Tibial artery (tissue), 4 donors: ENCODE measurements at places on chromosomes 7 and 10.

GRCh38 chr10:70571236-70571635, 31.3 kb downstream of the PRF1 start:
- no peaks in the 10 kb centered on the region for H3K4me1 ChIP-seq
- no peak for DNase-seq
- no peaks in the 10 kb centered on the region for H3K27me3 ChIP-seq
- H3K27ac ChIP-seq: no peak overlapping the region

DNA sequence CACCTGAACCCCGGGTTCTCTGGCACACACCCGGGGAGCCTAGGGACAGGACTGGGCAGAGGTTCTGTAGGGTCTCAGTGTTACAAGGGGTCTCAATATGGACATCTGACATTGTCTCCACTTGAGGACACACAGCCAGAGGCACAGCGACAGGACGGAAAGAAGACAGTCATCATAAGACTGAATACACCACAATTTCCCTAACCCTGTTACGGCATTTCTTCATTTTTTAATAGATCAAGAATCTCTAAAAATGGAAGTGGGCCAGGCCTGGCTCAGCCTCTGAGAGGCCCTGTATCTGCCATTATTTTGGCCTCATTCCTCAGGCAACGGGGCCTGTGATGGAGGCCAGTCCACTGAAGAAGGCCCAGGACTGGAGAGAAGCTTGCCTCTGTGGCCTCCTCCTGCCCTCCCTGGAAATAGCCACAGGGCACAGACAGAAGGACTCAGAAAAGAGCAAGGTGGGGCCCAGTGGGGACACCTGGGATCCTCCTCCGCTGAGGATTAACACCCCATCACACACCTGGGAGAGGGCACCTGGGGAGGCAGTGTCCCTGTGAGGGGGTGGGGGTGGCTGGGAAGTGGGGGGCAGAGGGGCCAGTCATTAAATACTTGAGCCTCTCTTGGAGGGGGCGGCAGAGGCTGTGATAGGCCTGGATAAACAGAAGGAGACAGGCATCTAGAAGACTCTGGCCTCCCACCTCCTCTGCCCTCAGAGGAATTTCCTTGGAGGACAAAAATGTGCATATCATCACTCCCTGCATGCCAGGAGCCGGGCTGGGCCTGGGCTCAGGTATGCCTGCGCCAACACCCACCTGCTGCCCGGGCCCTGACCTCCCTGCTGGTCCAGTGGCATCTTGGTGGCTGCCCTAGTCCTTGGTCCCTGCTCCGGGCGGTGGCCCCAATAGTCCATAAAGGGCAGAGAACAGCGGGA, 8.0 kb downstream of the SPOCK2 start:
- peaks cover 3% of the 10 kb centered on the region for H3K27me3 ChIP-seq
- no peak overlapping the region for H3K27ac ChIP-seq
- H3K36me3 ChIP-seq: no peaks in the 10 kb centered on the region
- H3K4me1 ChIP-seq: no peaks in the 10 kb centered on the region

DNA sequence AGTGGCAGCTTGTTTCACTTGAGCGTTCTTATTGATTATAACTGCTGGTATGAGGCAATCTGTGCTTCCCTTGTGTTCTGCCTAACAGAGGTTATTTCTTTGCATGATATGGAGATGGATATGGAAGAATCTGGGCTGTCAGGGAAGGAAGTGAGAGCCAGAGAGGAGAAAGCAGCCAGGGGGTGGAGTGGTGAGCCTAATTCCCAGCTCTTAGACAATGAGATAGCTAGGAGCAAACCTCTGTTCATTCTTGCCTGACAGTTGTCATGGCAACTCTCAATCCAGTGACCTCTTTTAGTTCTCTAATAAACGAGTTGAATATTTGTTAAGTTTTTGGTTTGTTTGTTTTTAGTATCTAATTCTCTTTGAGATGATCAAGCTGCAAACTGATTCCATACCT, 214.3 kb downstream of the NRG3 start:
- H3K4me3 ChIP-seq: no peak overlapping the region
- no peaks in the 10 kb centered on the region for H3K4me1 ChIP-seq
- no peaks in the 10 kb centered on the region for H3K27me3 ChIP-seq
- H3K36me3 ChIP-seq: no peaks in the 10 kb centered on the region

GRCh38 chr7:107962817-107963216, 40.1 kb downstream of the LAMB1 start:
- H3K4me3 ChIP-seq: no peak overlapping the region
- no peak for DNase-seq
- no peaks in the 10 kb centered on the region for H3K27me3 ChIP-seq
- H3K36me3 ChIP-seq: peaks cover 51% of the 10 kb centered on the region

DNA sequence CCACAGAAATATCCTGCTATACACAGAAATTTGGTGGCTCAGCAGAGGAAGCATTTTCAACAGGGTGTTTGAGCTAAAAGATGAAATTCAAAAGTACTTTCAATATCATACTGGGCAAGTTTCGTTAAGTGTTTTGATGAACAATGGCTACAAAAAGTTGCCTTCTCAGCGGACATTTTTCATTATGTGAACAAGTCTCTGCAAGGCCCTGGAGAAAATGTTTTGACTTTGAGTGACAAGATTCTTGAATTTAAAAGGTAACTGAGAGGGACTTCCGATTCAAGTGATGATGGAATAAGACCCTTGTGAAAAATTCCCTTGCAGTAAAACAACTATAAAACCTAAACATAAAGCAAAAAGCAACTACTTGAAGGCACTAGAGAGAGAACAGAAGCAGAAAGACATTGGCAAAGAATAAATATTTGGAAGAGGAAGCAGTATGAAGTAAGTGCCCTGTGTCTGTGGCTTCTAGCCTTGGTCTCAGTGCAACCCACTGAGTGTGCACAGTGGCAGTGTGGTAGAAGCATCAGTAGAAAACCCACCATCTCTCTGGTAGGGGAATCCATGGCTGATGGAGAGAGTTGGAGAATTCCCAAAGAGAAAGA, 62.5 kb upstream of the NAMPT start:
- H3K36me3 ChIP-seq: no peaks in the 10 kb centered on the region
- H3K4me1 ChIP-seq: no peaks in the 10 kb centered on the region
- DNase-seq: no peak
- no peak overlapping the region for H3K27ac ChIP-seq

- DNase-seq: no peak
- peaks cover 11% of the 10 kb centered on the region for H3K4me1 ChIP-seq
- no peaks in the 10 kb centered on the region for H3K27me3 ChIP-seq
- H3K4me3 ChIP-seq: no peak overlapping the region
- peak overlapping the region; percentile 21 for H3K27ac ChIP-seq
Measured at GRCh38 chr7:105837765-105838626, 38.4 kb downstream of the ATXN7L1 start.

- H3K36me3 ChIP-seq: peaks cover 44% of the 10 kb centered on the region
- H3K27ac ChIP-seq: peak overlapping the region; percentile 89
- H3K4me1 ChIP-seq: peaks cover 19% of the 10 kb centered on the region
- no peak overlapping the region for H3K4me3 ChIP-seq
- H3K27me3 ChIP-seq: no peaks in the 10 kb centered on the region
Measured at GRCh38 chr10:86693721-86694369, 25.5 kb downstream of the LDB3 start.

DNA sequence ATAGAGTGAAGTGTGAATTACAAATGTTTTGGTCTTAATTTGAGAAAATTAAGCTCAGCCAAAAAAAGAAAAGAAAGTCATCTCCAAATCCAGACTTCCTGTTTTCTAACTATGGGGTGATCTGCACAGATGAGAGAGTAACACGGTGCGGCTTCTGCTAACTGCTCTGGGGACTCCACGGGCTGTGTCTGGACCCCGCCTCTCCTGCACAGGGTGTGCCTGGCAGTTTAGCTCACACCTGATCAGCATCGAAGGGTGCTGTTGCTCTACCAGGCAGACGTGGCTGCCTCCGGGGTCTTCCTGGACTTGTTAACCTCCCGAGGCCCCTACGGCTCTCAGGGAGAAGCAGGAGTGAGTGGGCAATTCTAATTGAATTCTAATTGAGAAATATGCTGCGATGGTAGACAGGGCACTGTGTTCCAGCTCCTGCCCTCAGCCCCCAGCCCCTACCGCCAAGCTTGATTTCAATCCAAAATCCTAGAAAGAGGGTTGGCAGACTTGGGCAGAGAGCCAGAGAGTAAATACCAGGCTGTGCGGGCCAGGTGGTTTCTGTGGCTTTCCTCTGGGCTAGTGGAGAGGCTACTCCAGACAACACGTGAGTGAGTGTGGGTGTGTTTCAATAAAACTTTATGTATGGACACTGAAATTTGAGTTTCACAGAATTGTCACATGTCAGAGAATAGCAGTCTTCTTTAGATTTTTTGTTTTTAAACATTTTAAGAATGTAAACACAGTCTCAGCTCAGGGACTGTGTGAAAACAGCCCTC, 13.4 kb downstream of the SHH start:
- H3K27me3 ChIP-seq: no peaks in the 10 kb centered on the region
- no peaks in the 10 kb centered on the region for H3K36me3 ChIP-seq
- H3K4me3 ChIP-seq: no peak overlapping the region
- H3K4me1 ChIP-seq: peaks cover 21% of the 10 kb centered on the region
- DNase-seq: no peak
- no peak overlapping the region for H3K27ac ChIP-seq

DNA sequence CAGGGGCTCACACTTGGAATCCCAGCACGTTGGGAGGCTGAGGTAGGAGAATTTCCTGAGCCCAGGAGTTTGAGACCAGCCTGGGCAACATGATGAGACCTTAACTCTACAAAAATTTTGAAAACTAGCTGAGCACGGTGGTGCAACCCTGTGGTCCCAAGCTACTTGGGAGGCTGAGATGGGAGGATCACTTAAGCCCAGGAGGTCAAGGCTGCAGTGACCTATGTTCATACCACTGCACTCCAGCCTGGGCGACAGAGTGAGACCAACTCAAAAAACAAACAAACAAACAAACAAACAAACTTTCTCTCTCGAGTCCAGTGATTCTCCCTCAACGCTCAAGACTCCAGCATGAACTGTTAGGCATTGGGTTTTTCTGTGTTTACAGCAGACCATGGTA, 2.0 kb upstream of the TYSND1 start:
- peaks cover 33% of the 10 kb centered on the region for H3K36me3 ChIP-seq
- no peak for DNase-seq
- H3K4me1 ChIP-seq: peaks cover 19% of the 10 kb centered on the region
- H3K4me3 ChIP-seq: no peak overlapping the region
- no peak overlapping the region for H3K27ac ChIP-seq
- no peaks in the 10 kb centered on the region for H3K27me3 ChIP-seq

- H3K27me3 ChIP-seq: no peaks in the 10 kb centered on the region
- H3K27ac ChIP-seq: no peak overlapping the region
- no peaks in the 10 kb centered on the region for H3K36me3 ChIP-seq
Measured at GRCh38 chr10:34191406-34191805, 623.7 kb downstream of the PARD3 start.

- H3K27me3 ChIP-seq: no peaks in the 10 kb centered on the region
- no peak for DNase-seq
- no peak overlapping the region for H3K27ac ChIP-seq
- no peaks in the 10 kb centered on the region for H3K36me3 ChIP-seq
Measured at GRCh38 chr10:130807721-130808120, 503.8 kb downstream of the TCERG1L start.

DNA sequence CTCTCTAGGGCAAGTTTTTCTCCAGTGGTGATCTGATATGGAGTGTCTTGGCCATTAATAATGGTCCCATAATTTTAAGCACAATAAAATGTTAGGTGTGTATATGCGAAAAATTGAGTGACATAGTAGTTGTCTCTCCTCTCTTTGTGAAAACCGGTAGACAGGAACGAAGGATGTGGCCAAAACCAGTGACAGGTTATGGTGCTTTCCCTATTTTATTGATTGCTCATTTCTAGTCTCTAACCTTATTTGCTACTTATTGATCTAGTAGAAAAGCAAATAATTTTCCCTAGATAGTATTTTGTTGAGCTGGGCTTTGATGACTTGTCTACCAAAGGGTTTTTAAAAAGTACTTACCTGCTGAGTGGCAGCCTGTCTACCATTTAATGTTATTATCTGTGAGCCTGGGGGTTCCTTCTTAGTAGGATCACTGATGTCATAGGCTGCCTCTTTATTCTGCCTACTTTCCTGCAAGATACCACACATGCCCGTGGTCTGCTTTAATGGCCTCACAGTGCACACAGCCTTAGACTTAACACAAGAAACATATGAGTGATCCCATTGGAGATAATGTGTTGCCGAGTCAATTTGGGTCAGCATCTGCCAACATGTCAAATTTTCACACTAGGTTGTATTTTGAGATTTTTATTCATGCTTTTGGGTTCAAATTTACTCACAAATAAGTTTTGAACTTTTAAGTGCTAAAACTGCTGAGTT, 100.0 kb downstream of the AUTS2 start:
- no peak overlapping the region for H3K4me3 ChIP-seq
- H3K36me3 ChIP-seq: no peaks in the 10 kb centered on the region
- DNase-seq: no peak
- H3K27ac ChIP-seq: no peak overlapping the region

DNA sequence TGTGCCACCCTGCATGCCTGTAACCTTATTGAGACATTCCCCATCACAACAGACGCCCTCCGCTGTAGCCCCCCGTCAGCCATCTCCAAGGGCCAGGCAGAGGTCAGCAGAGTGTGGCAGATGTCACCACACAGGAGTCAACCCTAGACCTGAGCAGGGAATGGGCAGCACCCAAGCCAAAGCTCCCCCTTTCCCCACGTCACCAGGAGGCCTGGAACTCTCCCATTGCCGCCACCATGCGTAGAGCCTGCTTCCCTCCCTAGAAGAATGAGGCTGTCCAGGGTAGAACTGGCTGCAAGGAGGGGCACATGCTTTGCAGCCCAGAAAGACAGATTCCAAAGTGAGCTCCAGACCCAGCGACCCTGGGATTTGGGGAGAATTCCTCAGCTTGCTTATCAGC, 342.9 kb downstream of the TNS3 start:
- H3K27ac ChIP-seq: no peak overlapping the region
- no peaks in the 10 kb centered on the region for H3K27me3 ChIP-seq
- no peak overlapping the region for H3K4me3 ChIP-seq
- no peaks in the 10 kb centered on the region for H3K36me3 ChIP-seq
- H3K4me1 ChIP-seq: no peaks in the 10 kb centered on the region

DNA sequence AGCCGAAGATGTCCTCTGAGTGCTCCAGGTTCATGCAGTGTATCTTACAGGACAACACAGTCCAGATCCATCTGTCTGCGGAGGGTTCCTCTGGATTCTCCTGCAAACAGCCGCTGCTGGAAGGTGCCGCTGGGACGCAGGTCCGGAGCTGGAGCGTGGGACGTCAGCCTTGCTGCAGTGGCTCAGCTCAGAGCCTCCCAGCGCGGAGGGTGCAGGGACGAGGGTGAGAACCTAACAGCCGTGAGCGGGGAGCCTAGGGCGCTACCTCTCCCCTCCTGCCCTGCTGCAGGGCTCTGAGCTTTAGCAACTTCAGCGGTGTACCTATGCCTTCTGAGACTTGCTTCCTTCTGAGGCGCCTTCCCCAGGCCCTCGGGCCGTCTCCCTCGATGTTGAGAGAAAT, 137.6 kb upstream of the TMEM72 start:
- H3K27me3 ChIP-seq: no peaks in the 10 kb centered on the region
- H3K4me3 ChIP-seq: no peak overlapping the region
- no peaks in the 10 kb centered on the region for H3K4me1 ChIP-seq
- no peak overlapping the region for H3K27ac ChIP-seq
- no peaks in the 10 kb centered on the region for H3K36me3 ChIP-seq
- DNase-seq: no peak

- H3K4me3 ChIP-seq: no peak overlapping the region
- H3K4me1 ChIP-seq: no peaks in the 10 kb centered on the region
- H3K36me3 ChIP-seq: no peaks in the 10 kb centered on the region
Measured at GRCh38 chr10:131049016-131049415, 262.5 kb downstream of the TCERG1L start.
